IgD-negative memory B cell (primary cell): ENCODE measurements at places on chromosomes 4 and X. TPM values are rescaled to one million over a fixed set of nuclear protein-coding genes. Genes with fewer than 3 reads are reported as not detected.

STX18 gene
- polyA plus RNA-seq = 28.3 TPM

ETDB gene
- not detected for polyA plus RNA-seq

RNF212 gene
- 0.68 TPM for polyA plus RNA-seq

SSX4 gene
- not detected for polyA plus RNA-seq

IL3RA gene
- polyA plus RNA-seq = 0.66 TPM

NMU gene
- polyA plus RNA-seq = 0.53 TPM

KDR gene
- not detected for polyA plus RNA-seq

IGSF1 gene
- polyA plus RNA-seq = not detected

FAM47E gene
- not detected for polyA plus RNA-seq

DUX4 gene
- not detected for polyA plus RNA-seq

GPM6B gene
- polyA plus RNA-seq = 1.5 TPM

FAM149A gene
- not detected for polyA plus RNA-seq

RUFY3 gene
- 16.8 TPM for polyA plus RNA-seq

CENPVL3 gene
- not detected for polyA plus RNA-seq

GPRIN3 gene
- 0.50 TPM for polyA plus RNA-seq

TASL gene
- 39.3 TPM for polyA plus RNA-seq

GPR143 gene
- polyA plus RNA-seq = 0.20 TPM

BEX5 gene
- polyA plus RNA-seq = 2.0 TPM

LIMCH1 gene
- not detected for polyA plus RNA-seq

PCSK1N gene
- 0.51 TPM for polyA plus RNA-seq

SMIM10L2A gene
- 0.05 TPM for polyA plus RNA-seq

SPANXB1 gene
- not detected for polyA plus RNA-seq

CXCL5 gene
- 0.38 TPM for polyA plus RNA-seq

TLR1 gene
- 33.2 TPM for polyA plus RNA-seq

RPA4 gene
- polyA plus RNA-seq = 0.33 TPM

TMPRSS11F gene
- not detected for polyA plus RNA-seq

CYSLTR1 gene
- polyA plus RNA-seq = 63.8 TPM

SYTL4 gene
- polyA plus RNA-seq = 0.11 TPM

ABCG2 gene
- not detected for polyA plus RNA-seq

PCDH18 gene
- not detected for polyA plus RNA-seq

RNF128 gene
- polyA plus RNA-seq = not detected

TMEM31 gene
- not detected for polyA plus RNA-seq

JCHAIN gene
- 1,651 TPM for polyA plus RNA-seq
